OCI-LY7 (cell line): ENCODE measurements at places on chromosomes 13 and 19.

DNA sequence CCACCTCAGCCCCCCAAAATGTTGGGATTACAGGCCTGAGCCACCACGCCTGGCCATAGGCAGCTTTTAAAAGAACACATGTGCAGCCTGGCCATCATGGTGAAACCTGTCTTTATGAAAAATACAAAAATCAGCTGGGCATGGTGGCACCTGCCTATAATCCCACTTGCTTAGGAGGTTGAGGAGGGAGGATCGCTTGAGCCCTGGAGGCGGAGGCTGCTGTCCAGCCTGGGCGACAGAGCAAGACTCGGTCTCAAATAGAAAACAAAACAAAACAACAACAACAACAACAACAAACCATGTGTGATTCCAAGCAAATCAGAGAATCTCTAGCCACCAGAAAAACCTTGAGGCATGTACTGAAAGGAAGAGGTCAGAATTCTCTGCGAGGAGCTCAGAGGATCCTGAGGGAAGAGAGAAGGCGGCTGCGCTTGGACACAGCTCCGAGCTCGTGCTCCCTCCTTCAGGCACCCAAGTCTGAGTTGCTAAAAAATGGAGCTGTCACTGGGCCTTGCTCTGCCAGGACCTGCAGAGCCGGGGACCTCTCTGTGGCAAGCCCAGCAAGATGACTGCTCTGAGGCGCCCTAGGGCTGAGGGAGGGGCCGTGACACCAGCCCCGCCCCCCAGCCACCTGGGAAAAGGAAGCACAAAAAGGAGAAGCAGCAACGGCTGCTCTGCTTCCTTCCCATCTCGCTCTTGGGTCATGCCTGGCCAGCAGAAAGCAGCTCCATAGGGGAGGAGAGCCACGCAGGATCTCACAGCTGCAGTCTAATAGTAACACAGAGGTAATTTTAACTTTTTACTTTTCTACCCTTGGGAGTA is at the start of gene ARL11:
ARL11 (plus strand) TSS at position 677 of the 822 bp plus-strand sequence. CDS start 1,941 bp downstream, outside the sequence.
- DNase-seq: peak; percentile 93

GRCh38 chr19:1370579-1371361 is 12.9 kb upstream of the NDUFS7 start:
- no peak for DNase-seq

- DNase-seq: no peak
Measured at GRCh38 chr13:41563341-41563983, 106.1 kb downstream of the RGCC start.

DNA sequence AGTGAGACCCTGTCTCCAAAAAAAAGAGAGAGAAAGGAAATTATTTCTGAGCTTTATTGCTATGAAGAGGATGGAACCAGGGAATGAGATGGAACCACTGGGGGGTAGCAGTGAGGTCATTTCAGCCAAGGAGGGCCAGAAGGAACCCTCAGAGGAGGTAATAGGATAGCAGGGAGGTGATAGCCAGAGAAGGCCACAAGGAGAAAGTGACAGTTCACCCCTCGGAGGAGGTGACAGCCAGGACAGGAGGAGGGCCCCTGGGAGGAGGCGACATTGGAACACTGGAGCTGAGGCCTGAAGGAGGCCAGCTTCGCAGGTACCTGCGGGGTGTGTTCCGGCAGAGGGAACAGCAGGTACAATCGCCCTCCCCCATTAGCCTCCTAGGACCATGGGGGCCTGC is 675 bp upstream of the PGPEP1 start:
- peak; percentile 53 for DNase-seq
